Dermis microvascular lymphatic vessel endothelial cell (primary cell): ENCODE measurements at places on chromosomes 12 and 14.

DNA sequence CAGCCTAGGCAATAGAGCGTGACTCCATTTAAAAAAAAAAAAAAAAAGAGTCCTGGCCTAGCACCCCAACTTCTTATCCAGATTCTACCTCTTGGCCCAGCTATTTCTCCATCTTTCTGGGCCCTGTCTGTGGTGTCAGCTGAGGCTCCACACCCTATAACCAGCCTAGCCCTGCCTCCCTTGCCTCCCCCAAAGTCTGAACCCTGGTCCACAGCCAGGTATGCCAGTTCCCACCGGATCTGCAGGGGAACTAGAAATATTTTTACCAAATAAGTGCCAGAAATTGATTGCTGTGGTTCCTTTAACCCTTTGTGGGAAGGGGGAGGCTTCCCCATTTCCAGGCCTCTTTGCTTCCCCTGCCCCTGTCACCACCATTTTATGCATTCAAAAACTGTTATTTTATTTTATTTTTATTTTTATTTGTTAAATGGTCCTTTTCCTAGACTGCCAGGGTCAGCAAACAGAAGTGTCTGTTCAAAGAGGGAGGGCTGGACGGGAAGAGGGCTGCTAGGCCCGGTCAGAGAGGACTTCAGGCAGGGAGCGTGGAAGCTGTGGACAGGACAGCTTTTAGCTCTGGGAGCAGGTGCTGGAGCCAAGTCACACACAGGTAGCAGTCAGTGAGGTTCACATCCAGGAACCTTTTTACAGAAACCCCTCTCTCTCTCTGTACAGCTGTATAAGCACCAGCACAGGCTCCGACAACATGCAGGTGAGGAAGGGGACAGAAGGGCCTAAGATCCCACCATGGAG lies 23.2 kb downstream of the TTC9 start:
- DNase-seq, result no peak

- no peak for DNase-seq
These were observed 119.4 kb downstream of the SRGAP1 start for GRCh38 chr12:63963868-63964267.

DNA sequence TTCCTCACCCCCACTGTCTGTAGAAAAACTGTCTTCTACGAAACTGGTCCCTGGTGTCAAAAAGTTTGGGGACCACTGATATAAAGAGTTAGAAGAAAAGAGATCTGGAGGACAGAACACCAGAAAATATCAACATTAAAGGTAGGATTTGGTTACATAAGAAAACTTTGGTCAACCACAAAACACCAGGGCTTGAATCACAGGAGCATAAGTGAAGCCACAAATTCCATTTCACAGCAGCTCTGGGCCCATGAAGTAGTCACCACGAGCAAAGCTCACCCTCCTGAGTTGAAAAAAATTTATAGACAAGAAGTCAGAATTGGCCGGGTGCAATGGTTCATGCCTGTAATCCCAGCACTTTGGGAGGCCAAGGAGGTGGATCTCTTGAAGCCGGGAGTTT lies 19.4 kb downstream of the RALGAPA1 start:
- DNase-seq, result no peak

- DNase-seq, result no peak
These were observed 389.6 kb upstream of the ATP2B1 start for GRCh38 chr12:90098132-90098779.

- DNase-seq, result no peak
These were observed 32.7 kb upstream of the LRTM2 start for GRCh38 chr12:1787714-1788113.

DNA sequence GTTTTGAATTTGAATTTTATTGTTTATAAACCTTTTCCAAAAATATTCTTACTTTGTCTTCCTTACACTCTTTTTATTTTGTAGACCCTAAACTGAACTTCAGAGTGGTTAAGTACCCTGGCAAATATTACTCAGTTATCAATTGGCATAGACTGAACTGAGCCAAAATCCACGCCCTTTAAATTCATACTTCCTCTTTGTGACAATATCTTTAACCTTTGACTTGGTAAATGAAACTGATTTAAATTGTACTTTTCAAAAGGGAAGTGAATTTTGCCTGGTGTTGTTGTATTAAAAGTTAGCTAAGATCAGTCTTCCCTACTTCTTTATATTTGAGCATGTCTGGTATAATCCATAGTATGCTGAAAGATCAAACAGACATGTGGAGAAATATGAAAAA lies 184.3 kb upstream of the USP15 start:
- no peak for DNase-seq
